NCI-H524 (cell line): ENCODE measurements at places on chromosomes 7 and 10.

DNA sequence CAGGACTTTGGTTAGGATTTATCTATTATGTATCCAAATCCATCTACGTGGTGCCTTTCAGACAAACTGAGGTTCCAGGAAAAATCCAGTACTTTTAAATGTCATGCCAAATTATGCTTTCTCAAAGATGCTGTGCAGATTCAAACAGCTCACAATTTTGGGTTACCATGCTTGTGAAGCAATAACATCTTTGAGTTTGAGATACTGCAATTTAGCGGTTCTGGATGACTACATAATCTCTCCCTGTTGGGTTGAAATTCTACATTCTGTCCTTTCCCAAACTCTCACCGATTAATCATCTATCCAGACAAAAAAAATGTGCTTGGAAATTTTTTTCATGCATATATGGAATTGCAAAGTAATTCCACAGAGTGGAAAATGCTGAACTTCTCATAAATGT lies 3.5 kb downstream of the RHOBTB1 start:
- DNase-seq: no peak

DNA sequence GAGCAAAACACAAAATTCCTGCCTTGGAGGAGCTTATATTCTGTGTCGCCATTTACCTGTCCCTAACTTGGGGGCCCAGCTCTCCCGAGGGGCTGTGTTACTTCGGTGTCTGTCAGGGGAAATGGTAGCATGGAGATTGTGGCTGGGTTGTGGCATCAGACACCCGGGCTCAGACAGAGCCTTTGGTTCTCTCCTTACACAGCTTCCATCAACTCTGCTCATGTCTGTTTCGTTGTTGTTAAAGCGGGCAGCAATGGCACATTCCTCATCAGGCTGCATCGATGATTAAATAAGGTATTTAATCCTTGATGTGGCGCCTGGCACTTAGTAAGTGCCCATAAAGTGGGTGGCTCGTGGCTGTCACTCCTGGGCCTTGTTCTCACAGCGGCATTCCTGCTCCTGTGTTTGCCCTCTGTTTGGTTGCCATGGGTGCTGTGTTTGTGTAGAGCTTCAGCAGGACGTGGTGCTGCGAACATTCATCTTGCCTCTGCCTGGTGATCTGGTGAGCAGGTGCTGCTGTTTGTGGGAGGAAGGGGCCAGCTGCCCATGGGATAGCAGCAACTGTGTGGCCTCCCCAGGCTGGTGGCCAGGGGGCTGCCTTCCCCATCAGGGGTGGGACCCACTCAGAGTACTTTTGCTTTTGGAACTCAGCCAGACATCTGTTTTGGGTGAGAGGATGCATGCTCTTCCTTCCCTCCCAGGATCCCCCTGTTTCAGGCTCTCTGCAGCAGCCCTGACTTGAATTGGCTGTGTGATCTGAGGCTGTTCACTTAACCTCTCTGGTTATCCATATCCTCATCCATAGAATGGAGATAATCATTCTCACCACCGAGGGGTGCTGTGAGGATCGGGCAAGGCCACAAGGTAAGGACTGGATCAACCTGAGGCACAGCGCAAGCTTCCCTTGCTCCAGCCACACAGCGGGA lies 207.2 kb upstream of the SVIL start:
- DNase-seq: peak; percentile 30

DNA sequence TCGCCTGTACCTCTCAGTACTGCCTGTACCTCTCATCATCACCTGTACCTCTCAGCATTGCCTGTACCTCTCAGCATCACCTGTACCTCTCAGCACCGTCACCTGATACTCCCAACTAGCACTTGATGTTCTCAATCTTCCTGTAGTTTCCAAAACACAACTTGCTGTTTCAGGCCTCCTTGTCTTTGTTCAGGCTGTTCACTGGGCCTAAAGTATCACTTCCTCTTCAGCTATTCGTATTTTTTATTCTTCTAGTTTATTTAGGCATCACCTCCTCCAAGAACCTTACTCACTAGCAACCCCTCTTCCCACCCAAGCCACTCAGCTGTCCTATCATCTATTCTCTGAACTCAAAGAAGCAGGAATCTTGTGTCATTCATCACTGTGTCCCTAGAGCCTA lies 24.1 kb downstream of the OR6B1 start:
- DNase-seq: no peak

- DNase-seq: no peak
These were observed 10.0 kb upstream of the EMX2 start for GRCh38 chr10:117532451-117533107.

DNA sequence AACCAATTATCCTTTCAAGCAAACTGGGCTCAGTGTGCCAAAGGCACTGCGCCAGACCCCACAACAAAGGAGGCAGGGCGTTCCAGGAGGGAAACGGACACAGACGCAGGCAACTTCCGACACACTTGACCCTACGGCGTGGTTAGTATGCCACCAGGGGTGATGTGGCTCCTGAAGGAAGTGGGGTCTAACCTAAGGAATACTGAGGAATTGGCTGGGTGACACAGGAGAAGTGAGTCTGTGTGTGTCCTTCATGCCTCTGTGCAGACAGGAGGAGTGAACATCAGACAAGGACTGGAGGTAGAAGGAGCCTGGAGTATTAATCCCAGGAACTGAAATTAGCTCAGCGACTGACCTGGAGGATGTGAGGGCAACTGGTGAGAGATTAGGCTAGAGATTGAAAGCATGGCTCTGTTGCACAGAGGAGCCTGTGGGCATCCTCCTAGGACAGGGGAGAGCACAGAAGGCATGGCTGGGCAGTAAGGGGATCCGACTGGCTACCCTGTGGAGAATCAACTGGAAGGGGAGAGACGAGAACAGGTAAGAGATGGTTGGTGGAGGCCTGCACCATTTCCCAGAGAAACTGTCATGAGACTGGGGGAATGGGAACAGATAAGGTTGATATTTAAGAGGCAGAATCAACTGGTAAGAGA lies 27.8 kb downstream of the GSDME start:
- DNase-seq: no peak

- no peak for DNase-seq
These were observed 1011.4 kb upstream of the C7orf33 start for GRCh38 chr7:147579148-147579547.

DNA sequence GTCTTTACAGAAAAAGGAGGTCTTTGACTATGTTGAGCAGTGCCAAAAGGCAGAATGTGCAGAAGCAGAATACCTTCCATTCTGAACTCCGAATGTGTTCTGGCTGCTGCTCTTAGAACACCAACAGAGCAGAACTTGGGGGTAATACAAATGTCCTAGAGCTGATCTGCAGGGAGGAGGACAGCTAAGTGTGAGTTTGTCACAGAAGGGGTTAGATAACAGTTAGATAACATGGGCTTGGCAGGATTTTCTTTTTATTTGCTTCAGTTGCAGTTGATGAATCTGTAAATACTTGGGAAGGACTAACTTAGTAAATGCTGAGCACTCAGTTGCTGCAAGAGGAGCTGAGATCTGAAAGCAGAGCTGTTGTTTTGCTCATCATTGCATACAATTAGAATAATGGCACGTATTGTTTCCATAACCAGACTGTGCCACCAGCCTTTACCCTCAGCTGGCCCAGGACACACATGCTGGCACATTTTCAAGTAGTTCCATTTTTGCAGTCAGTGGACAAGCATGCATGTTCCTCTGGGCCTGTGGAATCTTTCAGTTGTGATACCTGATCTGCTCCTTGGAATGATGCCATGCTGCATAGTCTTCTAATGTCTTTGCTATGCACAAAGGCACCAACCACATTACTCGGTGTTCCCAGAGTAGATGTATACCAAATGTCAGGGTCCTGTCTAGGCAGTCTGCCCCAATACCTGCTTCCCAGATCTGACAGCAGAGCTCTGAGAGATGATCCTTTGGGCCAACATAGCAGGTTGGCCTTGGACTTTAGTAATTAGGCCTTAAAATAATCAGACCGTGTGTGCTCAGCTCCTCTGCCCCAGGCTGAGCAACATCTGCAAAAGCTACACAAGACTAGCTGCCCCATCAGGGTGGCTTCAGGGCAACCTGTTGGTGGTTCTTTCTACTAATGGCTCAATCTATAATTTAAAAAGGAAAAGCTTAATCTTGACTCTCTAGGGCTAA lies 55.7 kb downstream of the GSDME start:
- DNase-seq: peak; percentile 43

DNA sequence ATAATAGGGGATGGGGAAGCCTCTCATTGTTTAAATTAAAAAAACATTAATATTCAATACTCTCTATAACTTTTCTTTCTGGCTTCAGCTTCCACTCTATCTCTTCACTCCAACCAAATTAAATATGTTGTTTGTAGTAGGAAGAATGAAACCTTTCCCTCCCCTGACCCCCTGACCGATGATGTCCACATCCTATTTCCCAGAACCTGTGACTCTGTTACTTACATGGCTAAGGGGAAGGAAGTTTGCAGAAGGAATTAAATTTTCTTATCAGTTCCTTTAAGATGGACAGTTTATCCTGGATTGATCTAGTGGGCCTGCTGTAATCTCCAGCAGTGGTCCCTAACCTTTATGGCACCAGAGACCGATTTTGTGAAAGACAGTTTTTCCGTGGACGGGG lies 130.0 kb downstream of the PLXDC2 start:
- no peak for DNase-seq

- DNase-seq: no peak
These were observed 215.0 kb upstream of the DKK1 start for GRCh38 chr10:52099026-52099600.

DNA sequence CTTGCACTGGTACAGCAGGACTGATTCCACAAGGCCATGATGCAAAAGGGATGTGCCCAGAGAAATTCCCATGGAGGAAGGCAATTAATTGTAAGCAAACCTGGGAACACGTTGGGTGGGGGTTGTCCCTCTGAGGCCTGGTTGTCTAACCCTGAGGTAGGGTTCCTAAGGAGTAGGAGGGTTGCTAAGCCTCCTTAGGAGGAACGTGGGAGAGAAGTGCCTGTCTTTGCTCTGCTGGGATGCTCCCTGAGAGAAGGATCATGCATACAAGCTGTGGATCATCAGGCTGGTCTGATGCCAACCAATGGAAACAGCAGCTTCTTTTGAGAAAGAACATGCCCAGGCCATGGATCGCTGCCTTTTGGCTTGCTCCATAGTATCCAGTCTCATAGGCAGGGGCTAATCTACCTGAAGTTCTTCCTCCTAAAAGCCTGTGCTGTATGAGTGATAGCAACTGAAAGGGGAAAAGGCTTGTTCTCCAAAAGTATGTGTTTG lies 203.7 kb upstream of the NPVF start:
- no peak for DNase-seq

GRCh38 chr10:116973946-116974455 lies 31.0 kb downstream of the SHTN1 start:
- no peak for DNase-seq

DNA sequence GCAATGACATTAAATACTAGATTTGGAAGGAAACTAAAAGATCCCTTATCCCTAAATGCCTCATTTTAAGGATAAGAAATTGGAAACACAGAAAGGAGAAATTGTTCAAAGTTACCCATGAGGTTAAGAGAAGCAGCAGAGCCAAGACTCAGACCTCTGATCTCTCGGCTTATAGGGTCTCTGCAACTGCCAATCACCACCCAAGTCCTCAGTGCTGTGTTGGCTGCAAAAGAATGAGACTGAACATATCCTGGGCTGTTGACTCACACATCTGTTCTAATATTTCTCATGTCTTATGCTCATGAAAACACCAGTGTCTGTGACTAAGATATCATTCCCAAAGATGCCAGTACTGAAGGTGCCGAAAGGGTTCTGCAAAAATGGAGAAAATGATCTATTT lies 153.3 kb downstream of the XPNPEP1 start:
- DNase-seq: no peak

GRCh38 chr7:96426027-96426426 lies 104.1 kb upstream of the SLC25A13 start:
- no peak for DNase-seq

DNA sequence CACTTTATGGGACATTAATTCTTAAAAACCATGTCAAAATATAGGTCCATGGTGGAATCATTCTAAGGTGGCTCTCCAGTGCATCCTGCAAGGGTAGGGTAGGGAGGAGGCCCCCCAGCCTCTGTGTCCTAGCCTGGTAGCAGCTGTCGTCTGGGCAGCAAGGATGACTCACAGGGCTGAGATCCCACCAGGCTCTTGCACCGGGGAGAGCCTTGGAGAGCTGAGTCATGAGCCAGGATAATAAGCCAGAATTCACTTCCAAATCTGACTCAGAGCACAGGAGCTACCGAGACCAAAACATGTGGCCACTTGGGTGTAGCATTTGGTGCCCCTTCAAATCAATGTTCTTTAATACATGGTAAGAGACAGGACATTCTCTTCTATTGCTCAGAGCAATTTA lies 298.5 kb downstream of the NEBL start:
- no peak for DNase-seq

DNA sequence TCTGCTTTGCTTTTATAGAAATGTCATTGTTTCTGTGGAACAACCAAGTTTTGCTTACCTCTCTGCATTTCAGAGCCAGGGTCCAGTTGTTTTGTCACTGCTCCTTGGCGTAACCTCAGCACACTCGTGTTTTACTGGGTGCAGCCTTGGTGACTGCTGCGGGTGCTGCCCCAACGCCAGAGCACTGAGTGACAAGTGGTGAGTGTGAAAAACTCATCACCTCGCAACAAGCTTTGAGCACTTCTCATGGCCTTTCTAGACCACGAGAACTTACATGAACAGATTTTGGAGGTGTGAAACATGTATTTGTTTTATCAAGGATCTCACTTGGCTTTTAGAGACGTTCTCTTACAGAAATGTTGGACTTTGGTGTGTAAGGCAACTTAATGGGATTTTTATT lies 31.0 kb downstream of the GLRX3 start:
- DNase-seq: no peak

- DNase-seq: no peak
These were observed 40.4 kb downstream of the CAMK2B start for GRCh38 chr7:44284881-44285541.

GRCh38 chr7:119397156-119397555 lies 875.8 kb upstream of the KCND2 start:
- DNase-seq: no peak

- DNase-seq: no peak
These were observed 4.5 kb downstream of the CFAP46 start for GRCh38 chr10:132937861-132938260.

DNA sequence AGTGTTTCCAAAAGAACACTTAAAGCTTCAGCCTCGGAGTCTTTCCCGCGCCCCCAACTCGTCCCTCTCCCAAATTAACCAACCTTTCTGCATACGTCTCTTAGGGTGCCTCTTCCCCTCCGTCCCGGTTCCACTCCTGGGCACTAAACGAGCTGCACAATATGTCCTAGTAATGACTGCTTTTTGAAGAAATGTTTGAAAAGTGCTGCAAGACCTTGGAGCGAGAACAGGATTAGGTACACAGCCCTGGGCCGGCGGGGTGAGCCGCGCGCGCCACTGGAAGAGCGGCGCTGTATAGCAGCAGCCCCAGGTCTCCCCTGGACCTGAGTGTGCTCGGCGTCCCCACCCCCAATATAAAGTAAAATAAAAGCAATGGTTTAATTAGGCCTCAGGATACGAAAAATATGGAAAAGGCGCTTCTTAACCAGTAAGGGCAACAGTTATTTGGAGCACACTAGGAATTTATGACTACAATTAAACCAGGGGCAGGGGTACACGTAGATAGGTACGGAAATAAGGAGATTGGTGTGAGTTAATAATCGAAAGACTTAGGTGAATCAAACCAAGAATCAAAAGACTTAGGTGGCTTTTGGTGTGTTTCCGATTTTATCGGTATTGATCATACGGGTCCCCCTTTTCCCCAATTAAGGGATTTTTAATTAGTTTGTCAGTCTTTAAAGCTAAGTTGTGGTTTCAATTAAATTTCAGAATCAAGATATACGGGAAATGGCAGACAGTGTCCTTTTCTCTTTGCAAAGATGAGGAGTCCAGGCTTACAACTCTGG lies 1.9 kb downstream of the TET1 start:
- no peak for DNase-seq
